ENCODE measurements at places on chromosomes 2 and 18.

DNA sequence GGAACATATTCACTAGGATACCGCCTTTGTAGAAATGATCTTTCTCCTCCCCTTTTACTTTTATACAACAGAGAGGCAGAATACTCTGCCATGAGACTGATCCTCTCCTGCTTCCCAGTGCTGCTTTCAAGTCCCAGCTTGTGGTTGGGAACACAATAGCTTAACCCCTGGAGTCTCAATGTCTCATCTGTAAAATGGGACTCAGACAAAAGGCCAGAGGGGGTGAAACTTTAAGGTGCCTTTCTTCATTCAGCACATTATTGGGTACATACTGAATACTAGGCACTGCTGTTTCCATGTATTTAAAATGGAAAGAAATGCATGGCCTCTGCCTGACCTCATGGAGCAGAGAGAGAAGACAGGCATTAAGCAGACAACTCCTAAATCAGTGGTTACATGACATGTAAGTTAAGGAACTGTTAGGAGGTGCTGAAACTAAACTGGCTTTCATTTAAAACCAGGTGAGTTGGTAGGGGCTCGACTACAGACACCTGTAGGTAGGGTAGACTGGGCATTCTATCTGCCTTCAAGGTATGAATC, 53.8 kb downstream of the MAP4K4 start:
- DNase-seq = no peak

DNA sequence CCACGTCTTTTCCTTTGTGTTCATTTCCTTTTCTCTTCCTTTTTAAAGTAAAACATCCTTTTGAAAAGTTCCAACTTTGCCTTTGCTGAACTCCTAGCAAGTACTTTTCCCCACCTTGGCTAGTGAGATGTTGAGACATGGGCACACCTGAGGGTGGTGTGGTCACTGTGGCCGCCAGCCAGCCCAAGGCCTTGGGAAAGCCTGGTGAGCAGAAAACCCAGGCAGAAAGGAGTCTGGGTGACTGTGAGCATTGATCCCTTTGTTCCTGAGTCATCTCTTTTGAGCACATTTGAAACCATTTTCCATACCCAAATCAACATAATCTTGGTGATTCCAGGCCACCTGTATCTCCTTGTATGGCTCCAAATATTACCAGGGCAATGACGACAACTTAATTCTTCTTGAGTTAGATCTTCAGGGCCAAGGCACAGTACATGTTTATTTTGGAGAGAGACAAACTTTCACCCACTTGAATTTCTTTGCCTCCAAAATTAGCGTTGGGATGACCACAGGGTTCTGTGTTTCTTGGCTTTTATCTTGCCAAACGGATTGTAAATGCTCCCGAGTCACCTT, 14.5 kb downstream of the EPAS1 start:
- DNase-seq = no peak

- DNase-seq = no peak
Measured at GRCh38 chr2:197304556-197305011, 6.0 kb downstream of the ANKRD44 start.

DNA sequence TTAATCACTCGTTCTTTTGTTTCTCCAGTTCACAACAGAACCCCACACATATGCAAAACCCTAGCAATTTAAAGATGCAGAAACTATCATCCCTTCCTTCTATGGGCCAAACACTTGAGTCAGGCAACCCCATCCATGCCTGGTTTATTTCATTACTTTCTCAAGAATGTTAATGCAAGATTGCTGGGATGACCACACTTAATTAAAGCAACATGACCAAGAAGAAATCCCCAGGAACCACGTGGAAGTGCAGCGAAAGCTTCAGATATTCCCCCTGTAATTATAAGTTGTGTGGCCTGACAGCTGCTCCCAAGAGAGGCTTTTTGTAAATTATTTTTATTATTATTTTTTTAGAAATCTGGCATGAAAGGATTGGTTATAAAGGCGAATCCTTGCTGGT, 246.2 kb upstream of the ID2 start:
- DNase-seq = no peak

All from stimulated activated CD8-positive, alpha-beta memory T cell treated with anti-CD3 and anti-CD28 coated beads, Interleukin-4, amount 100 ng/mL, for 4 hours (primary cell).